ENCODE measurements at places on chromosomes 5 and 9.

- no peak for DNase-seq
These were observed 76.1 kb upstream of the ASS1 start for GRCh38 chr9:130368631-130369103.

DNA sequence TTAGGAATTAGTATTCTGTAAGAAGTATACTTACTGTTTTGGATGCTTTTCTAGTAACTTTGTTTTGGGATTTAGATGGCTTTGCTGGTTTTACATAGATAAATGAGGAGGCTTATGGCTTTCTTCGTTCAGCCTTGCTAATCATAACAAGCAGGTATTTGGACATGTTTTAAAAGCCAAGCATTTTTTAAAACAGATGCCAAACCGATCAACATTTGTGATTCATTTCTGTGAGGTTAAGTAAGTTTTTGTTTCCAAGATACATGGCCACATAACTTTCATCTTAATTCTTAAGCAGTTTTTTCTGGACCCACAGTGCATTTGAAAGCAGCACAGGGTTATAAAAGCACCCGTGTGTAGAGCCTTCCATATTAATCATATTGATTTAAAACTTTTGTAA lies 21.7 kb downstream of the TARS1 start:
- no peak for DNase-seq

DNA sequence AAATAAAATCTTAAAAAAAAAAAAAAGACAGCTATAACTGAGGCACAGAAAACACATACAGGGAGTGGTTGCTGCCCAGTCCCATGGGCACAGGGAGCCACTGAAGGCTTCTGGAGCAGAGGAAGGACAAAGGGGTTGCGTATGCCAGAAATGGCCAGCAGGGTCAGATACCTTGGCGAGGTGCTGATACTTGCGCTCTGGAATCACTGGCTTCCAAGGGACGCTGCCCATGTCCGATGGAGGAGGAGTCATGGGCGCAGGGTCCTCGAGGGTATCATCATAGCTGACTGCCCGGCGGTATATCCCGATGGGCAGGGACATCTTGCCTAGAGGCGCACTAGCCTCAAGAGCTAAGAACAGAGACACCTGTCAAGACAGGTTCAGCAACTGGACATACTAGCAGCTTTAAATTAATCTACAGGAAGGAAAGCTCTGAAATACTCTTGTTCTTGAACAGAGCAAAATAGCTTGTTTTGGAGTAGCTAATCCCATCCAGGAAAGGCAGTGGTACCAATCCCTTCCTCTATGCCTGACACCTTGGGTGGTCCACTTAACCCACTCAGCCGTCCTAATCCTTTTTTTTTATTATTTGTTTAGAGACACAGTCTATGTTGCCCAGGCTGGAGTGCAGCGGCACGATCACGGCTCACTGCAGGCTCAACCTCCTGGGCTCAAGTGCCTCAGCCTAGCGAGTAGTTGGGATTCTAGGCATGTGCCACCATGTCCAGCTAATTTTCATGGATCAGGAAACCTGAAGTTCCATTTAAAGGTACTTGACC lies 6.0 kb downstream of the KIAA1191 start:
- no peak for DNase-seq

DNA sequence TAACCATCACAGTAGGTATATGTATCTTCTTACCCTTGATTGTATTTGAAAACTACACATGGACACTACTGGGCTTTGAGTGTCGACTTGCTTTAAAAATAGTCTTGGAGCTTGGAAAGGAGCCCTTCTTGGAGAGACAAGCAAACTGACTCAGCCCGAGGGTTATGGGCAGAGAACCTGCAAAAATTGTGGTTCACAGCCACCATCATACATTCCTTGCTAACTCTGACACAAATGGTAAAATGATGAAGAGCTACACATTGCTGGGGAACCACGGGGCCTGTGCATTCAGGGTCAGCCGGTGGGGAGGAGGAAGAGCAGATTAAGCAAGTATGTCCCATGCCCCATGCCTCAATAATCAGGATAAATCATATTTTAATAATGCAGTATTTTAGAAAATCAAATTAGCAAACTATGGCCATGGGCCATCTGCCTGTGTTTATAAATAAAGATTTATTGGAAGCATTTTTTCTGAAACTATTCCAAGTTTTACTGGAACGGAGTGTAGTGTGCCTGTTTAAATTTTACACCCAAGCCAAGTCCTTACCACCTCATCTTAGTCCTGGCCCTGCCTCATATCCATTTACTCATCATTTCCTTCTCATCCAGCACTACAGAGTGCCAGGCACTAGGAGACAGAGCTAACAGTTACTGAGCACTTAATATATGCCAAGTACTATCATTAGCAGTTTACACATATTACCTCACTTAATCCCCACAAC lies 195.7 kb downstream of the PALM2AKAP2 start:
- no peak for DNase-seq

- DNase-seq: no peak
These were observed 90.6 kb upstream of the ICE1 start for GRCh38 chr5:5331848-5332247.

DNA sequence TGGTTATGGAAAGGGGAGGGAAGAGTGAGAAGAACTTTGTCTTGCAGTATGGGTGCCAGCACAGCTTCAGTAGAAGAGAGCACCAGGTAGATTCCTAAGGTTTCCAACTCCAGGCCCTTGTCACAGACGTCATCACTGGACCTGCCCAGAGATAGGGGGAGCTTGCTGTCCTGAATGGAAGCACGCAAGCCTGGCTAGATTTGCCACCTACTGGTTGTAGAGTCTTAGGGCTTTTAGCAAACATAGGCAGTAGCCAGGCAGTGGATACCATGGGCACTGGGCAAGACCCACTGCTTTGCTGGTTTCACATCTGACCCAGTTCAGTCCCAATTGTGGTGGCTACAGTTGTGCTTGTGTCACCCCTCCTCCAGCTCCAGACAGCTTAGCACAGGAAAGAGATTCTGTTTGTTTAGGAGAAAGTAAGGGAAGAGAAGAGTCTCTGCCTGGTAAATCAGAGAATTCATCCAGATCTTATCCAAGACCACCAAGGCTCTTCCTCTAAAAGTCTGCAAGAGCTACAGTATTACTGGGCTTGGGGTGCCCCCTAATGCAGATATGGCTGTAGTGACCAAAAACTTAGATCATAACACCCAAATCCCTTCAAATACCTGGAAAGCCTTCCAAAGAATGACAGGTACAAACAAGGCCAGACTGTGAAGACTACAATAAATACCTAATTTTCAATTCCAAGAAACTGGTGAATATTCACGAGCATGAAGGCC lies 158.9 kb downstream of the HINT1 start:
- no peak for DNase-seq

DNA sequence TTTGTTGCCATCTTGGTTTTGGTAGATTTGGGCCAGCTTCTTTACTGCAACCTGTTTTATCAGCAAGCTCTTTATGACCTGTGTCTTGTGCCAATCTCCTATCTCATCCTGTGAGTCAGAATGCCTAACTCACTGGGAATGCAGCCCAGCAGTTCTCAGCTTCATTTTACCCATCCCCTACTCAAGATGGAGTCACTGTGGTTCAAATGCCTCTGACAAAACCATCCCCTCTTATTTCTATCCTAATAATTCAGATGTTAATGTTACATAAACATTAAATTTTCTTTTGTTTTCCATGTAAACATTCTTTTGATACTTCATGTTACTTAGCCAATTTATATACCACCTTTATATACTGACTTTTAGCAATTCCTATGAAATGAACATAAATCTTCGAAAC lies 746.3 kb downstream of the CDH18 start:
- no peak for DNase-seq

- no peak for DNase-seq
These were observed 90.7 kb downstream of the NR3C1 start for GRCh38 chr5:143312822-143313221.

GRCh38 chr5:71830681-71831539 lies 111.8 kb downstream of the CARTPT start:
- DNase-seq: peak; percentile 38

- no peak for DNase-seq
These were observed 91.7 kb upstream of the RAPGEF1 start for GRCh38 chr9:131831380-131832165.

DNA sequence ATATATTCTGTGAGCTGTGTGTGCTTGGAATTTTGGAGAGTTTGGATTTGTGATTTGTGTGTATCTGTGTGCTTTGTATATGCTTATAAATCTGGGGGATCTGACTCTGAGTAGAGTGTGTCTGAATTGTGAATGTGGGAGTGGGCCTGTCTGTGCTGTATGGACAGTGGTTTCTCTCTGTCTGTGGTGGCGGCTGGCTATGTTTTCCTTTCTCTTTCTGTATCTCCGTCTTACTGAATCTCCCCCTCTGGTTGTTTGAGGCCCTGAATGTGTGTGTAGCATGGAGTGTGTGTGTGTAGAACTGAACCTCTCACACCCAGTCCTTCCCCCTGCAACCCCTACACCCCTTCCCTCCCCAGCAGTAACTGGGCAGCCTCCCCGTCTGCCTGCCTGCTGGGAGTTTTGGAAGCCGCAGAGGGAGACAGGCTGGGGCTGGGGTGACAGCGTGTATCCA lies 4.7 kb downstream of the CXXC5 start:
- DNase-seq: no peak

- DNase-seq: no peak
These were observed 247.9 kb downstream of the LURAP1L start for GRCh38 chr9:13022756-13023155.

DNA sequence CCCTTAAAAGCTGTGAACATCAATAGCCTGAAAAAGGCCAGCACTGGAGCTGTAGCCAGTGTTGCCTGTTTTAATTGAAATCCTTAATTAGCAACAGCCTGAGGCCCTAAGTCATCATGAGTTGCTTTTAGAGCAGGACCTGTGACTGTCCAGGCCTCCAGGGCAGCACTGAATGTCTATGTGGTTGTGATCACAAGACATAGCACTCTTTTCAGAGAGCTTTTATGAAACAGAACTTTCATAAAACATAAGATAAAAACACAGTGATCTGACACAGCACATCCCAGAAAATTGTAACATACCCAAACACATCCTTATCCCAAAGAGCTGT lies 85.5 kb upstream of the MYO10 start:
- no peak for DNase-seq

DNA sequence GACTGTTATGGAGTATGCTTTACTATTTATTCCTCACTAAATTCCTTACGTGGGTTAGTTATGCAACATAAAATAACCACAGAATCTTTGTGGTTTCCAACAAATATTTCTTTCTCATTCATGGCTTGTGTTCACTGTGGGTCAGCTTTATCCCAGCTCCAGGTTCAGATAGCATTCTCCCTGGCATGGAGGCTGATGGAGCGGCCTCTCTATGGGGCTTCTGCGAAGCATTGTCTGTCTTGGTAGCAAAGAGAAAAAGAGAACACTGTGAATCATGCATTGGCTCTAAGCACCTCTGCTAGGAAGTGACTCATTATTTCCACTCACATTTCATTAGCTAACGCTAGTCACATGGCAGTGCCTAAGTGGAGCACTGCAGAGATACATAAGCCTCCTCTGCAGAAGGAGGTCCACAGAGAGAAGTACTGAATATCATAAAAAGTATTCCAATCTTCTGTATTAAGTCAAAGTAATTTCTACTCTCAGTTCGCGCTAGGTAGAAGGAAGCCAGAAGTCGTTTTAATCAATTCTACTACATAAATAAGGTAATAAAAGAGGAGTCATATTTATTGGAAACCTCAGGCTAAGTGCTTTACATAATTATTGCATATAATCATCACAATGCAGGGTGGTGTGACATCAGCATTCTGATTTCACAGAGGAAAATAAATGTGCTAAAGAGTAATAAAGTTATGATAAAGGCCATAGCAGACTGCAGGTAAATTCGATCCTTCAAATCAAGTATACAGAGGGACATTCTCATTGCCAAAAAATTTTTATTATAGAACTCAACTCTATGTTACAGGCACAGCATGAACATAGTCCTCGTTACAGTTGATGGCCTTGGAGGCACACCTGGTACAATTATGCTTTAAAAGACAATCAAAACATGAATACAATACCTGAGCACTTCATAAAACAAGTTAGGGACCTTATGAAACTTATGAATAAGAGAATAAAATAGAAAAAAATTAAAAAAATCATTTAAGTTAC lies 531.1 kb downstream of the CETN3 start:
- DNase-seq: no peak

DNA sequence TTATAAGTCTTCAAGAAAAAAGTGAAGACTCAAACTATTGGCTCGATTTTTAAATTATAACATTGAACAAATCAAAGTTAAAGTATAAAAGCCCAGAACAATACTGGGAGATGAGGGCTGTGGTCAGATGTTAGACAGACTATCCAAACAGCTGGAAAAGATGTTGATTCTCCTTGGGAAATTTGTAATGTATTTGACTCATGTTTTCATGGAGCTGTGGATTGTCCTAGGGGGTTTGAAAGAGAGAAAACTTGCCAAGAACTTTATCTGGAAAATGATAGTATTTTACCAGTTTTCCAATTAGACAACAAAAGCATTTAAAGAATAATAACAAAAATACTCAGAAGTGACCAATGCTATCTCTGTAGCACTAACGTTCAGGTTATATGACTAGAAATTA lies 339.2 kb downstream of the ARL15 start:
- DNase-seq: no peak

- DNase-seq: peak; percentile 46
These were observed 830 bp downstream of the PRRC1 start for GRCh38 chr5:127518319-127518621.

- DNase-seq: no peak
These were observed 75.7 kb downstream of the ZSWIM6 start for GRCh38 chr5:61407706-61408270.
